ENCODE measurements at places on chromosomes 1 and 21. TPM values are rescaled to one million over a fixed set of nuclear protein-coding genes. Genes with fewer than 3 reads are reported as not detected.

The RBM15 gene
- total RNA-seq, result 19.9 TPM

The AMY1C gene
- total RNA-seq, result not detected

The BCL2L15 gene
- total RNA-seq, result 0.14 TPM

GRCh38 chr1:165281207-165281901 lies 75.2 kb downstream of the LMX1A start:
- no peak for DNase-seq

- no peak for DNase-seq
These were observed 119.8 kb upstream of the KCNJ6 start for GRCh38 chr21:38036016-38036415.

DNA sequence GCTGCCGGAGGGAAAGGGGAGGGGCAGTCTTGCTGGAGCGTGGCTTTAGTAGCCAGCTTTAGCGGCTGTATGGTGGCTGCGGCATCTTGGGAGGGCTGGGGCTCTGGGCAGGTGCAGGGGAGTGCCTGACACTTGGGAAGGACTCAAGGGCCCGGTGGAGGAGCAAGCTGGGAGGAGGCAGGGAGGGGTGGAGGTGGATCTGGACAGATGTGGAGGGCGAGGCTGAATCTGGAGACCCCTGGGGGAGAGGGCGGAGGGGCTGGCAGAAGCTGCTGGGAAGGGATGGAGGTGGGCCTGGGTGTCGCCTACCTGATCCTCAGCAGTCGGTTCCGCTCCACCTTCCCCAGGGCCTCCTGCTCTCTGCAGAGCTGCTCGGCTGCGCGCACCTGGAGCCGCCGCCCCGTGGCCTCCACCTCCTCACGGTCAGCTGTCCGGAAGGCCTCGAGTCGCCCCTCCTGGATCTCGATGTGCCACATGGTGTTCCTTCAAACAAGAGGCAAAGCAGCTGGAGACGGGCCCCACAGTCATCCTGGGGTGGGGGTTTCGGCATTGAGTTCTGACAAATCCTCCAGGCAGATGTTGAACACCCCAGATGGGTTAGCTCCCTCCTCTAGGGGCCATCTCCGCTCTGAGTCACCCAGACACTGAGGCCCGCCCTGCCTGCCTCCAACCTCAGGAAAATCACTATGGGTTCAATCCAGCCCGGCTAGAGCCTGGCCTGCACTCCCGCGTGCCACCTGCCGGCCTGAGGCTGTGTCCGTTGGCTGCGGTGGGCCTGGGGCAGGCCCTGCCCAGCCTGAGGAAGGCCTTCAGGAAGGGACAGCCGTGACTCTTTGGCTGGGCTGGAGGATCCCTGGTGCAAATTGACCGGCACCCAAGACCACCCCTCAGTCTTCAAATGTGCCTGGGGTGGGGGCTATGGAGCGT lies 29.6 kb downstream of the CFAP74 start:
- no peak for DNase-seq

DNA sequence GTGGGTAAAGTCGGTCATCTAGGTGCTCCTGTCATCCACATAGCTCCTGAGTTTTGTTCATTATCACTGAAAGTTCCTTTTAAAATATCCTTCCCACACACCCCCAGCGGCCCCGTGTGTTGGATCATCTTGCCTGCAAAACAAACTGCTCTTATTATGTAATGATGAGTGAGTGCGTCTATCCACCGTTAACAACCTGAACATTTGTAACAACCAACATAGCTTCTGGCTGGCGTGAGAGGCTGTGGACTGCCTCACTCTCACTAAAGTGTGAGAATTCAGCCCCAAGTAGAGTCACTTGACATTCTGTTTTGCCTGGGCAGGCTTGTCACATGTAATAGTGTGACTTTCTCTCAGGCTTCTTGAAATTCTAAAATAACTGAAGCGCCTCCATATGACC lies 14.5 kb upstream of the KCNA2 start:
- DNase-seq, result no peak

- DNase-seq, result no peak
These were observed 788 bp downstream of the ISG15 start for GRCh38 chr1:1013922-1014648.
